ENCODE measurements at places on chromosomes 13 and 19.

DNA sequence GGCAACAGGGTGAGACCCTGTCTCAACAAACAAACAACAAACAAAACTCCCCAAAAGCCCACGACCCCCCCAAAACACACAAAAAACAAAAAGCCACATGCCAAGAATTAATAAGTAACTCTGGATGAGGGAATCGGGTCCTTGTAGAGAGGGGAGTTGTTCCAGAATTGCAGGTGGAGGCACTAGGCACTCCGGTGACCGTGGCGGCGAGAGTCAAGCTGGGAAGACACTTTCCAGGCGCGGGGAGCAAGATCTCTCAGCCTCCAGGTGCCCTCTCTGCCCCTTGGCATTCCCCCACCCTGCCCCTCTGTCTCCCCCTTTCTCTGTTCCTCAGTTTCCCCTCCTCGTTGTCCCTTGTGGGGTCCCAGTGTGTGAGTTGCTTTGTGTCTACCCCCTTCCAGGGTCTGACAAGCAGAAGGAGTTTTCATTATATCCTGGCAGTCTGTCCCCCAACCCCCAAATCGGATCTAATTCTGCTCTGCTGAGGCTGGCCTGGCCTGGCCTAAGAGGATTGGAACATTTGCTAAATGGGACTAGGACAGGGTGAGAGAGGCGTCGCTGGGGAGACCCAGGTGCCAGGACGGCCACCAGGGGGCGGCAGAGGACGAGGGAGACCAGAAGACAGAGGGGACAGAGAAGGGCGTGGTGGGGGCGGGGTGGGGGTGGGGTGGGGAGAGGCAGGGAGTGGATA is 8.3 kb upstream of the CRX start:
- peaks cover 4% of the 10 kb centered on the region for H3K27me3 ChIP-seq
- H3K27ac ChIP-seq, result no peak overlapping the region
- H3K4me3 ChIP-seq, result no peak overlapping the region
- H3K36me3 ChIP-seq, result no peaks in the 10 kb centered on the region
- peak; percentile 79 for DNase-seq

DNA sequence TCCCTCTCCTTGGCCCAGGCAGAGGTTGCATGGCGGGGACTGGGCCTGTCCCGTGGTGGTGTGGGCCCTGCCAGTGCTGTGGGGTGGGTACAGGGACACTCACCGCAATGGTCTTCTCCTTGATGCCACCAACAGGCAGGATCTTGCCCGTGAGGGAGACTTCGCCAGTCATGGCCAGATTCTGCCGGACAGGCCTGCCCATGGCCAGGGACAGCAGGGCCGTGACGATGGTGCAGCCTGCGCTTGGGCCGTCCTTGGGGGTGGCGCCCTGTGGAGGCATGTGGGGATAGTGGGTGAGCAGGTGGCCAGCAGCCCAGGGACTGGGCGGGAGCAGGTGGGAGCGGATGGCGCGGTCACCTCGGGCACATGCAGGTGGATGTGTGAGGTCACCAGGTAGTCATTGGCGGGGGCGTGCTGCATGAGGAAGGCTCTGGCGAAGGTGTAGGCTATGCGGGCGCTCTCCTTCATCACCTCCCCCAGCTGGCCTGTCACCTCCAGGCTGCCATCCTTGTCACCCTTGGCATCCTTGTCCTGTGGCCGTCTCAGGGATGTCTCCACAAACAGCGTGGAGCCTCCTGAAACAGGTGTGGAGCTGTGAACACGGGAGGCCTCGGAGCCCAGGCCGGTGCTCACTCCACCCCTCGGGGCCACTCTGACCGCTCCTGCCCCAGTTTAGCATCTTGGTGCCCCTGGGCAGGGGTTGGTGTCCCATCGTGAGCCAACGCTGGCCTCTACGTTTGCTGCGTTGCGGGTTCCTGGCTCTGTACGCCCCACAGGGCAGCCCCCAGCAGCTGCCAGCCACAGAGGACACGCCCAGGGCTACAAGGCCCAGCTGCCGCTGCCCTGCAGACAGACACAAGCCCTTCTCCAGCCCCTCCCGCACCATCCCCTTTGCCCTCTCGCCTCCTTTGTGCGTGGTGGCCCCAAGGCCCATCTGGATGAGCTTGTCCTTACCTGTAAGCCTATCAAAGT is 3.4 kb downstream of the RPL36 start:
- no peaks in the 10 kb centered on the region for H3K27me3 ChIP-seq
- peaks cover 16% of the 10 kb centered on the region for H3K4me1 ChIP-seq
- no peak overlapping the region for H3K4me3 ChIP-seq
- no peak for DNase-seq
- peak overlapping the region; percentile 50 for H3K27ac ChIP-seq

DNA sequence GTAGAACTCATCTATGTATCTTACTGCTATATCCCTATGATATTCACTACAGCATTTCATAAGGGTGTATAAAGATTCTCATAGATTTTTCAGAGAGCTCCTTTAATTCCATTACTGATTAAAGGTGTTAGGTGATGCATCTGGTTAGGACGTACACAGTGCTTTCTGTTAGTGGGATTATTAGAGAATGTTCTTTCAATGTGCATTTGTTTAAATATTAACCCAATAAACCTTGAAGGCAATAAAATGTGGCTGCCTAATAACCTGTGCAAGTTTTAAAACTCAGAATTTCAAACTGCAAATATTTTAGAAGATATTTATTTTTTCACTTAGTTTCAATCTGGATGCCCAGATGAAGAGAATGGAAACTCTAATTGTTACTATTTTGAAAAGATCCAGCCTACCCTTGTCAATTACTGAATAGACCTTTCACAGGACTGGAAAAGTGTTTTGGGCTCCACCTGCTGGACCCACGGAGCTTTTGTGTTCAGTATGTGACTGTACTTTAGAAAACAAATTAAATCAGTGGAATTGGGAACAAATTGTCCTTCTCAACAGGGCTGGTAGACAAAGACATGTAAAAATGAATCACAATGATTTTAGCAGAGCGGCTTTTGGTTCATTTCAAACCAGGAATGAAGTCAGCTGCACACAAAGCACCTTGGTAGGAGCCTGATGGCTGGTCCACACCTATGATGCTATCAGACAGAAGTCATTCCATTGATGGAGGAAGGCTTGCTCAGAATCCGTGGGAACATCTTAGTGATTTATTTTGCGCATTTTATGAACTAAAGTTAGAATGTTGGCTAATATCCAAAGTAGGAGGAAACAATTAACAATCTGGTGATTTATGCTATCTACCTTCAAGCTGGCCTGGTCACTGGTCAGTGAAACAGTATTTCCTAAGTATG is 89.4 kb upstream of the RAP2A start:
- H3K36me3 ChIP-seq, result peaks cover 5% of the 10 kb centered on the region
- no peaks in the 10 kb centered on the region for H3K4me1 ChIP-seq
- H3K27ac ChIP-seq, result no peak overlapping the region
- H3K27me3 ChIP-seq, result no peaks in the 10 kb centered on the region

DNA sequence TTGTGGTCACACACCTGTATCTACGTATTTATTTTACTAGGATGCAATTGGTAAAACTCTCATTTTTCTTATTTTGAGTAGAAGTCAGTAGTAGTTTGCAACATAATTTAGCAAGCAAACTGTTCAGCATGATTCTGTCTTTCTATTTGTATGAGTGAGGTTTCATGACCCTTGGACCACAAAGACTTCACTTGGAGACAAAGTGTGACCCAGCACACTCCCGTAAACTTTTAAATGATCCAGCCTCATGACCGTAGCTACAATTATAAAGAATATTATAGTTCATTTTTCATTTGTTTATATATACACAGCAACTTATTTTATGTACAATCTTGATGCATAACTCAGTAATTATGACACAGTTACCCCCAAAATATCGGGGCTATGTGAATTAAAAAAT is 86.5 kb downstream of the ERCC5 start:
- no peak for DNase-seq
- peaks cover 2% of the 10 kb centered on the region for H3K27me3 ChIP-seq
- no peak overlapping the region for H3K27ac ChIP-seq
- no peaks in the 10 kb centered on the region for H3K36me3 ChIP-seq
- no peak overlapping the region for H3K4me3 ChIP-seq
- H3K4me1 ChIP-seq, result no peaks in the 10 kb centered on the region

DNA sequence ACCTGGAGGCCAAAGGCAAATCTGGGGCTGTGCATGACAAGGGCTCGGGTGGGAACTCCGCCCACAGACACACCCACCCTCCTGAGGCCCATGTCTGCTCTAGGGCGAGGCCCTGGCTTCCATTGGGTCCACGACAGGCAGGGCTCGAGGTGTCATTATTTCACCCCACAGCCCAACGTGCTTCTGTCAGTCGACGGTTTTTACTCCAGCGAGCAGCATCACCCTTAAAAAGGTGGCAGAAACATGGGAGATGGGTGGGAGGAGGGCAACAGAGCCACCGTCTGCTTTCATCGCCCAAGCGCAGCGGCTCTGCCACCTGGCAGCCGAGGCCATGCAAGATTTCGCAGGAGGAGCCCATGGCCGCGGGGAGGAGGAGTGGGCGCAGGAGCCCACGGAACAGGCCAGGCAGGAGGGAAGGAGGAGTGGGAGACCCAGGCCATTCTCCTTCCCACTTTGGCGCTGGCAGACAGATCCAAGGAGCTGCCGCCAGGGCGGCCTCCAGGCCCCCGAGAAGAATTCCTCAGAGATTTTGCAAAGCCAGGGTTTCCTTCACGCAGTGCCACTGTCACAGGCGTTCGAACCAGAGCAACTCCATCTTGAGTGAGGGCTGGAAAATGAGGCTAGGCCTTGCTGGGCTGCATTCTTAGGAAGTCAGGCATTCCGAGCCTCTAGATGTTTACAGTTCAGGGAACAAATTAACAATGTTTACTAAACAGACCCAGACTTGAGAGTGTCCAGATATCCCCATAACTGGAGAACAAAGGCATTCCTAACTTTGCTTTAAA is 49.3 kb upstream of the TUBGCP3 start:
- no peak overlapping the region for H3K4me3 ChIP-seq
- no peaks in the 10 kb centered on the region for H3K36me3 ChIP-seq
- H3K27ac ChIP-seq, result no peak overlapping the region
- DNase-seq, result no peak
- H3K27me3 ChIP-seq, result peaks cover 25% of the 10 kb centered on the region

GRCh38 chr13:41017159-41017558 is 2.0 kb downstream of the ELF1 start:
- H3K36me3 ChIP-seq, result peaks cover 33% of the 10 kb centered on the region
- H3K27ac ChIP-seq, result peak overlapping the region; percentile 97
- peak overlapping the region; percentile 98 for H3K4me3 ChIP-seq
- H3K4me1 ChIP-seq, result peaks cover 54% of the 10 kb centered on the region

DNA sequence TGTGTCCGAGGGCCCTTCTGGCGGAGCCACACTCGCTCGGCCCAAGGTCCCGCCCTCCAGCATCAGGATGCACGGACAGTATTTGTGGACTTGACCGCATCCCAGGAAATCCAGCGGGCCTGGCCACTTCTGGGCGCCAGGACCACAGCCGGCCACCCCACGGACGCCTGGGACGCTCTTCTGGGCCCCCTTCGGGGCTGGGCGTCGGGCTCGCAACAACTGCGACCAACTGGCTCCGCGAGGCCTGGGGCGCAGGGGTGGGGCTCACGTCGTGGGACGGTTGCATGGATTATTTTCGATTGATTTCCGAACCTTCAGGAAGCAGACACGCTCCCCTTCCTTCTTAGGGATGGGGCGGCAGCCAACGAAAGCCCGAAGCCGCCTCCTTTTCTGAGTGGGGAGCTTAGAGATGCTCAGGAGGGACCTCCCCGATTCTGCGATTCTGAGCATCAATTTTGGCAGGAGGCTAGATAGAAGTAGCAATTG is 521 bp upstream of the NUP58 start:
- no peak for DNase-seq
- peaks cover 44% of the 10 kb centered on the region for H3K4me1 ChIP-seq
- peaks cover 12% of the 10 kb centered on the region for H3K27me3 ChIP-seq
- peaks cover 31% of the 10 kb centered on the region for H3K36me3 ChIP-seq

DNA sequence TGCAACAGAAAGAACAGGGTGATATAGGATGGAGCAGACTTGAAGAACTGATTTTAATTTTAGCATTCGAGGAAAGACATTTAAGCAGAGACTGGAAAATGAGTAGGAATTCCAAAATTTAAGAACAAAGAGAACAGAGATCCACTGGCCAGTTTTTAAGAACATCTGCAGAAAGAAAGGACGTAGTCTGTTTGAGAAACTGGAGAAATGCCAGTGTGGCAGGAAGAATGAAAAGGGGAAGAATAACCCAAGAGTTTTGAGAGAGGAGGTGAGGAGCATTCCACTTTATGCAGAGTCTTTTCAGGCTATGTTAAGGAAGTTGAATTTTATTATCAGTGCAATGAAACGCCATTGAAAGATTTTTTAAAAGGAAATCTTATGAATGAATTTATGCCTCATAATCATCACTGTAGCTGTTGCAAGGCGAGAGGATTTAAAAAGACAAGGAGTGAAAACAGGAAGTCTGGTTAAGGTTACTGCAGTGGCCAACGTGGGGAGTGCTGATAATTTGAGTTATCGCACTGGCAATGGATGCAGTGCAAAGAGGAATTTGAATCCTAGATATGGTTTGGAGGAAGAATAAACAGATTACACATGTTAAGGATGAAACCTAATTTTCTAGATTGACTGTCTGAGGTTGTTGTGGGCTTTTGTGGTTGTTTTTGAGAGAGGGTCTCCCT is 253.8 kb downstream of the DACH1 start:
- H3K36me3 ChIP-seq, result no peaks in the 10 kb centered on the region
- no peak for DNase-seq
- H3K4me3 ChIP-seq, result no peak overlapping the region
- H3K4me1 ChIP-seq, result peaks cover 6% of the 10 kb centered on the region
- no peak overlapping the region for H3K27ac ChIP-seq
- H3K27me3 ChIP-seq, result no peaks in the 10 kb centered on the region

DNA sequence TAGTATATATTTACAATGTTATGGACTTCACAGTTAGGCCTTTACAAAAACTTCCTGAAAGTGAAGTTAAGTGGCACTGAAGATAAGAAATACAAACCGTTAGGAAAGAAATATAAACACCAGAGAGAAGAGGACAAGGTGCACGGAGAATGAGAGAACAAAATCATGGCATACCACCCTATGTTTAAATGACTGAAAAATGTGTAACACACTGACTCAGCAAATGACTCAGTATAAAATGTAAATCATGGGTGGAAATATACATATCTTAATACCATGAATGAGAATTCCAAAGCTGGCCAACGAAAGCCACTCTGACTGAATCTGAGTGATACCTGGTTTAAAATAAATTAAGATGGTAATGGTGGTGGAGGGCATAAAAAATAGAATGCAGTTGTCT is 260.8 kb downstream of the DNAJC15 start:
- no peaks in the 10 kb centered on the region for H3K36me3 ChIP-seq
- no peak for DNase-seq
- no peaks in the 10 kb centered on the region for H3K4me1 ChIP-seq
- H3K27ac ChIP-seq, result no peak overlapping the region

DNA sequence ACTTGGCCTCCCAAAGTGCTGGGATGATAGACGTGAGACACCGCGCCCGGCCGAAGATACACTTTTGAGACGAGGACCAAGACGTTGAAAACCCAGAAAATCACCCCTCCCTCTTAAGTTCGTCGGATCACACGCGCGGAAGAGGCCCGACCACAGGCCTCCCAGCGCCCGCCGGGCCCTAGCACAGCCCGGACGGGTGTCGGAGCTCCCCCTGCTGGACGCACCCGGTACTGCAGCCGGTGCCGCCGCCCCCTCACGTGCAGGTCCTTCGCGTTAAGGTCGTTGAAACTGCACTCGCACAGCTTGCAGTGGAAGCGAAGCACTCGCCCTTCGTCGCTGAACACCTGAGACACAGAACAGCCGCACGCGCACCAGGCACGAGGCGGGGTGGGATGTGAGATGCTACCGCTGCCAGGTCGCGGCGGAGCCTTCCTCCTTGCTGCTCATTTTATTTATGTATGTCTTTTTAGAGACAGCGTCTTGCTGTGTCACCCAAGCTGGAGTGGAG is 35.7 kb upstream of the MATK start:
- H3K4me1 ChIP-seq, result peaks cover 17% of the 10 kb centered on the region
- H3K4me3 ChIP-seq, result no peak overlapping the region
- H3K36me3 ChIP-seq, result no peaks in the 10 kb centered on the region
- peak; percentile 87 for DNase-seq
- H3K27me3 ChIP-seq, result no peaks in the 10 kb centered on the region
